ENCODE measurements at places on chromosomes 4 and X.

DNA sequence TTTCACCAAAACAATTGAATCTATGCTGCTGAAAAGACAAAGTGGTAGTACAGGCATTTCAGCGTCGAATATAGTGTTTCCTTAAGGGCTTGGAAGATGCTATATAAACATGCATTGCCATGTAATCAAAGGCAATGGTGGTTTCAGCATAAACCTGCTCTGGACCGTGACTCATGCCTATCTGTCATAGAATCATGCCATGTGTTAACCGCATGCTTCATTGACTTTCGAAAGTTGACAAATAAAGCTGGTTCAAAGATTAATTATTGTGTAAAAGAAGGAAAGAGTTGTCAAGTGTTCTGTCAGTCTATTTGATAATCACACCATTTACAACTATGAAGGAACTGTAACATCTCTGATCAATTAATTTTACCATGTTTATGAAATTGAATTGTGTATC, 83.2 kb downstream of the FUNDC1 start:
- DNase-seq = no peak

DNA sequence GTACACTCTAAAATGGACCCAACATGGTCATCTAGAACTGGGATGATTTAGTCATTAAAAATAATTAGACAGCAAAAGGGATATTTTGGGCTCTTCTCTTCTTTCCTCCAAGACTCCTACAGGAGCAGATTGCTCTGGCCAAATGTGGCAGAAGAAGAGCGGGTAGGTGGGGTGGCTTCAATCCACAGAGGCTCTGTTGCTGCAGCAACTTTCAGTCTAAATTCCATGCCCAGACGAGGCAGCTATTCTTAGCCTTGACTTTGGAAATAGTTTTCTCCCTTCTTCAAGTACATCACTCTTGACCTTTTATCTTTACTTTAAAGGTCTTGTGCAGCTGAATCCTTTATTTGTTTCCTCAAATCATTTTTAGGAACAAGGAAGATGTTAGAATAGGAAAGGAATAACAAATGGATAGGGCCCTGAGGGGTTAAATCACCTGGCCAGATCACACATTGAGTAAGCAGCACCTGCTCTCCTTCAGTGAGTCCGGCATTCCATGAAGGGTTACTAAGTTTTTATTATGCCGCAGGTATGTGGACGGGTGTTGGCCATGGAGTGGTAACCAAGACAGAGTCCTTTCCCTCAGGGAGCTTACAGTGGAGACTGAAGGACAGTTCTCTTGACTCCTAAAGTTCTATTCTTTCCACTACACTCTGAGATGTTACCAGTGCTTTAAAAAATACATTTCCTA, 19.3 kb upstream of the SORBS2 start:
- DNase-seq = no peak

- no peak for DNase-seq
These were observed 365.8 kb upstream of the PITX2 start for GRCh38 chr4:110988722-110989121.

DNA sequence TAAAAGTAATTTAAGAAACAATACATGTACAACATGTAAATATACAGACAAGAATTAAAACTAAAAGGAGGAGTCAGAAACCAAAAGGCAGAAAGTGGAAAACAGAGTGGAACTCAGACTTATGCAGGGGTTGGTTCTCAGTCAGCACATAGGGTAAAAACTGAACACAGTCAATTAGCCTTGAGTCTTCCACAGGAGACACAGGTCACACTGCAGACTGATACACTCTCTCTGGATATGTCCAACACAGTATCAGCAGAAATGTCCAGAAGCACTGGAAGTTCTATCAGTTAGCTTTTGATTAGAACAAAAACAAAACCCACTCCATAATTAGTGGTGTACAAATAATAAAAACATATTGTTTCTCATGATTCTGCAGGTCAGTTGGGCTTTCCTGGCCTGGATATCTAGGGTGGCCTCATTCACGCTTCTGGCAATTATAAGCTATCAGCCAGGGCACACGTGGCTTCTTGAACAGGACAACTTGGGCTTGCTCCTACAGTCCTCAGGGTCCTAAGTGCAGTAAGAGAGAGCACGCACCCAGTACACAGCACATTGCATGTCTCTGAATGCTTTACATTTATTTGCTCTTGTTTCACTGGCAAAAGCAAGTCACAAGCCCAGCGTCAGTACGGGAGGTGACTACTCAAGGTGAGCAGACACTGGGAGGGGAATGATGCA, 21.6 kb downstream of the TEC start:
- no peak for DNase-seq

- DNase-seq = no peak
These were observed 24.8 kb upstream of the PTPN13 start for GRCh38 chr4:86569103-86569870.

DNA sequence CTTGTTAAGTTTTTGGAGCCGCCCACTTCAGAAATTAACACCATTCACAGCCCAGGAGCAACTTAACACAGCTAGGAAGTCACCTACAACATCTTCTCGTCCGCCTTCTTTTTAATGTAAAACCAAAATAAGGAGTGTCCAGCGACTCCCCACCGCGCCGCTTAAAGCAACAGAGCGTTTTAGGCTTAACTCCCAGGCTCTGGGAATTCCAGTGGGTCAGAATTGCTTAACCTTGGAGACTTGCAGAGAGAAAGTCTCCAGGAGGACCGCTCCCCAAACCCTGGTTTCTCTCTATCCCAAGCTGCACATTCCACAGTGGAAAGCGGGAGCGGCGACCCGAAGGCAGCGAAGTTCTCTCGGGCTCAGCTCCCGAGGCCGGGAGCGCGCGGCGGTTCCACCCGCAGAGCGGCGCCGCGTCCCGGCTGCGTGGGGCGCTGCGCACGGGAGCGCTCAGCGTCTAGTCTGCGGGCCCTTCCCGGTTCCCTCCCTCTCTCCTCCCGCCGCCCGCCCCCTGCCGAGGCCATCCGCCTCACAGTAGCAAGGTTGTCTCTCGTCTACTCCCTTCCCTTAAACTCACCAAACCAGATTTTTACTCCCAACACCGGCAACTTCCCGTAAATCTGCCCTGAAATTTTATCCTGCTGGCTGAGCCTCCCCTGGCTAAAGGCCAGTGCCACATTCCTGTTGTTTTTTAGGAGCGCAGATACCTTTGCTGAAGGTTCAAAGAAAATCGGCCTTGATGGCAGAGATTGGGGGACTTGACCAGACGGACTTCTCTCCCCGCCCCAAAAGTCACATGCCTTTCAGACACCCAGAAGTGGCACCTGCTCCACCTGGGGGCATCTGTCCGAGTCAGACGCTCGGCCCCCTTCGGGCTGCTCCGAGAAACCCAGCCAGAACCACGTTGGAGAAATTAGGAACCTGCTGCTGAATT, at the start of gene RBM47:
Gene RBM47 (minus strand): TSS at position 464 of the 934 bp plus-strand sequence. CDS start 190,971 bp downstream, outside the sequence.
- no peak for DNase-seq

DNA sequence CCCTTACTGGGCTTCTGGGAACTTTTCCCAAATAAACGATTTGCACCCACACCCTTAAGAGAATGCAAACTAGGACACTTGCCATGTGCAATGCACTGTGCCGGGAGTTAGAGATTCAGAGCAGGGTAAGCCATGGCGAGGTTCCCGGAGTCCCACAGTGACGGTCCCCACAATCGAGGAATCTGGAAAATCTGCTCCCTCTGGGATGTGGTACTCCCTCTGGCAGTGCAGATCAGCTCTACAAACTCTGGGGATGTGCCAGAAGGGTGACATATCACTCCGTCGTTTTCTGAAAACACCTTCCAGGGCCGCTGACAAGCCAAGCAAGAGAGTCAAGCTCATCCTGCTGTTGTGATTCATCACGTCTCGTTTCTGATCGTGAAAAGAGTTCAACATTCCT, 537.5 kb downstream of the BCOR start:
- no peak for DNase-seq

DNA sequence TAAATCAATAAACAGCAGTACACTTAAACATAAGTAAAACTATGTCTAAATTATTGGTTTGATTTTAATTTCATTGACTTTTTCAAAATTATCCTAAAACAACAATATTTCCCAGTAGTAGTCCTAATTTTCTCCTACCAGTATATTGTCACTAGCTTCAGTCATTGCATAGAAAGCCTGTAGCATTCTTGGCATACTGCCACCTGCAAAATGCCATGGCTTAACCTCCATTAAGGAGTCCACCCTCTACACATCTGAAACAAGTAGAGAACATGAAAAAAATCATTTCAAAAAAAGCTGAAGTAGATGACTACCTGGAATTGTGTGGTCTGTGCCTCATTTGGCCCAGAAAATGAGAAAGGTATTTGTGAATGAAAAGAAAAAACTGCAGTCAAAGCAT, 348.5 kb downstream of the INPP4B start:
- no peak for DNase-seq

DNA sequence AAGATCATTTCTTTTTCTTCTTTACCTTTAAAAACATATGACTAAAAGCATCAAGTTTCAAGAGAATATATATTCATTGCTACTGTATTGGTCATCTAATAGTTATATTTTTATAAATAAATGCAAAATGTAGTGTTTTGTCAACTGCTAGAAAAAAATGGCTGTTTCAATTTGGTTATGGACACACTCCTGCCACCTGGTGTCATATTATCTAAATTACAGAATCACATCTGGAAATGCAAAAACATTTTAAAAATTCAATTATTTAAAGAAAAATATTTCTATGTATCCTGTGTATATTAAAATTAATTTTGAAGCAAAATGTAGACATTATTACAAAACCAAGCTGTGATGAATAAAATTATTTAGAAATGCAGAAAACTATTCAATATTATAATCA, 329.4 kb upstream of the PCDH18 start:
- no peak for DNase-seq

- DNase-seq = no peak
These were observed 6.6 kb downstream of the PLP1 start for GRCh38 chrX:103783196-103783595.

DNA sequence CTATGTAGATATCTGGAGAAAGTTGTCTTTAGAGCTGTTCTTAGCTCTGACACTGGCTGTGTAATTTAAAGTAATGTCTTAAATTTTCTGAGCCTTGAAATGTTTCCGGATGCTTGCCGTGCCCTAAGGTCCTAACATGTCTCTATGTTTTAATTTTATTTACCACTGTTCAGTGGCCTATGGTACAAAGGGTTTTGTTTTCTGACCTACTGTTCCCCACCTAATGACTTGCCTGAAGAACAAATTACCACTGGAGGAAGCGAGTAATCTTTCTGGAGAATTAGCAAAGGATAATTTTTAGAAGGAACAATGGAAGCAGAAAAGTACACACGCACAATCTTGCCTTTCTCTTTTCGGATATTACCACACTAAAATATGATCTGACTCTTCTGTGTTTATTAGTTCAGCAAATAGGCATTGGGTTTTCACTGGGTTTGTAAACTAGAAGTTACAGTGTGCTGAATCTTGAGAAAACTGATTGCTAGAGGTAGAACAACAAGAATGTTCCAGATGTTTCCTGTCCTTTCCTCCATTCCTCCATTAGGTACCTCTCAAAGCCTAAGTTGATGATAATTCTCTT, 435.9 kb downstream of the PACRGL start:
- no peak for DNase-seq

DNA sequence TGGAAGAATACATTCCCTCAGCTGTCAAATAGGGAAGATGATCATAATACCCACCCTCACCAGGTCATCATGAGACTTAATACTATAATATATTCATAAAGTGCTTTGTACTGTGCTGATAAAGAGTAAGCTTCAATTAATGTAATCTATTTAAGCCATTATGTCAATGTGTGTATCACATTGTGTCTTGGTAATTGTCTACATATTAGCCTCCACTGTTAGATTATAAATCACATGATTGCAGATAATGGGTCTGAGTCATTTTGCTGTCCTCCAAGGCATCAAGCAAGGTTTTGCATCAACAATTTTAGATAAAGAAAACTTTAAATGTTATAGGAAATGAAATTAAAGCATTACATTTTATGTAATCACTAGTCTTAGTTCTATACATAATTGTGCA, 45.2 kb upstream of the CEP135 start:
- no peak for DNase-seq

GRCh38 chrX:43573441-43574015, 82.6 kb upstream of the MAOA start:
- no peak for DNase-seq

DNA sequence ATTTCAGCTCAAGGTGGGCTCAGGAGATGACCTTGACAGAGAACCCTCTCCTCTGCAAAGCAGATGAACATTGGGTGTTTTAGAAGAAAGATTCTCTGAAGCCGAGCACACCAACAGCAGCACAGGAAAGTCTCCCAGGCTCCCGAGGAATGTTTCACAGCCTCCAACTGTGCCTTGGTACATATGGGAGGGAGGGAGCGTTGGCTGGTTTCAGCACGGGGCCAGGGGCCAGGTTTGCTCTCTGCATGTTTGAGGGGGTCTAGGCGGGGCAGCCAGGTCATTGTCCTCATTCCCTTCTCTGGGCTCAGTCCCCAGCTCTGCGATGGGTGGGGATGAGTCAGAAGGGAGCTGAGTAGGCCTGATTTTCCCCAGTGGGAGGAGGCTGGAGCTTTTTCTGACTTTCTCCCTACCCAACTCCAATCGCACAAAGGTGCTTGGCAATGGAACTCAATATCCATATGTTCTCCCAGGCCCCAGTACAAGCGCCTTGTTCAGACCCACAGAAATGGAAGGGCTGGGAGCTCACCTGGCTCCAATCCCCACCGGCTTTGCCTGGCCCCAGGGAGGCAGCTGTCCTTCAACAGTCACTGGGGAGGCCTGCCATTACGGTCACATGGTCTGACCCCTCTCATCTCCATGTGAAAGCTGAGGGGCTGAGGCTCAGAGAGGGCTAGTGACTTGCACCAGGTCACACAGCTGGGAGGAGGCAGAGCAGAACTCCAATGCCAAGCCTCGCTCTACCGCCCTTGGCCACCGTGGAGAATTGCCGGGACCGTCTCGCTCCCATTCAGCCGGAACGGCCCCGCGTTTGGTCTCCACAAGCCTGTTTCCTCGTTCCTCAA, 108.4 kb upstream of the AFAP1 start:
- DNase-seq = no peak

Measured in activated CD8-positive, alpha-beta memory T cell treated with anti-CD3 and anti-CD28 coated beads for 1 hour (primary cell).